ENCODE measurements at places on chromosomes 4 and X.

- DNase-seq, result no peak
Measured at GRCh38 chr4:75037252-75037651, 104.3 kb downstream of the PARM1 start.

GRCh38 chr4:119587796-119588195, 40.8 kb downstream of the PDE5A start:
- no peak for DNase-seq

DNA sequence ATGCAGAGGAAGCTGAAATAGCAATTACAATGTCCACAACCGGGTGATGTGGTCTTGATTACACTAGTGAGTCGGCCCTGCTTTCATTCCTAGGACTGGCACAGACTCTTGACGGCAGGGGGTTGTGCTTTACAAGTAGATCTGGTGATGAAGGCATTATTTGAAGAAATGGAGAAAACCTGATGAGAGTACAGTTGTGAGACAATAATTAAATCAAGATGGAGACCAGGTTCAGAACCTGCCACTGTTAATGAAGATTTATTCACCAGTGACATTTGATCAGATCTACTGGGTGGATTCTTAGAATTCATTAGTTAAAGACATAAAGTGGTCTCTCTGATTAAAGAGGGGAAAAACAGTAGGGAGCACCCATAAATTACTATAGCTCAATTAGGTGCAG, 747.2 kb downstream of the STPG2 start:
- DNase-seq, result no peak

- no peak for DNase-seq
Measured at GRCh38 chrX:15430584-15430983, 46.4 kb upstream of the VEGFD start.

- DNase-seq, result no peak
Measured at GRCh38 chr4:111943796-111944203, 201.5 kb upstream of the FAM241A start.

- no peak for DNase-seq
Measured at GRCh38 chr4:18422685-18423084, 401.1 kb upstream of the LCORL start.

DNA sequence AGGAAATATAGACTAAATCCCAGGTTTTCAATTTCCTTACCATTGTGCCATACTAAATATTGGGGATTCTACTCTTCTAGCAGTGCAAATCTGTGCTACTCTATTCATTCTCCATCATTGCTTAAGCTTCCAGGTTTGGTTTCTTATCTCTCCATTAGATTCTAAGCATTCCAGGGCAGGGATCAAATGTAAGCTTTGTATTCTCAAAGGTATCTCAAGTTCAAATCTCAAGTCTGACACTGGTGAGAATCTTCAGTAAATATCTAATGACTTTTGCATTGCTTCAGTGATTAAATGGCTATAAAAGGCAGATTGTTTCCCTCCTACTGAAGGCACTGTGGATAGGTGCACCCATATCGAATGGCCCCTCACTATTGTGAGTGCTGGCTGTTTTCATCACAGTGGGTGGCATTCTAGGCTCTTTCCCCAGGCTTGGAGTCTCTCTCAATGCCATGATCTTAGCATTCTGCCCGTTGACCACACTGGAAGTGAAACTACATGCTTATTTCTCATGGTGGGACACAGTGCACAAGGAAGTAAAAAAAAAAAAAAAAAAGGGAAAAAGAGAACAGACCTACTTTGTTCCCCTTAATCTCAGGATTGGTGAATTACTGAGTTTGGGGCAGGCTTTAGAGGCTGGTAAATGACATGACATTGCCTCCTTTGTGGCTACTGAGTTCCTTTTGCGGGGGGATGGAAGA, 28.7 kb downstream of the FAM9C start:
- DNase-seq, result no peak

GRCh38 chr4:32119907-32120306, 1399.7 kb downstream of the PCDH7 start:
- DNase-seq, result no peak

GRCh38 chrX:134172588-134173259, 64.3 kb upstream of the CCDC160 start:
- no peak for DNase-seq

- DNase-seq, result no peak
Measured at GRCh38 chrX:63581398-63581797, 203.6 kb downstream of the ARHGEF9 start.

- no peak for DNase-seq
Measured at GRCh38 chr4:69830560-69831269, 29.2 kb downstream of the SULT1E1 start.

GRCh38 chr4:169677150-169677748, 56.9 kb downstream of the CLCN3 start:
- DNase-seq, result no peak

DNA sequence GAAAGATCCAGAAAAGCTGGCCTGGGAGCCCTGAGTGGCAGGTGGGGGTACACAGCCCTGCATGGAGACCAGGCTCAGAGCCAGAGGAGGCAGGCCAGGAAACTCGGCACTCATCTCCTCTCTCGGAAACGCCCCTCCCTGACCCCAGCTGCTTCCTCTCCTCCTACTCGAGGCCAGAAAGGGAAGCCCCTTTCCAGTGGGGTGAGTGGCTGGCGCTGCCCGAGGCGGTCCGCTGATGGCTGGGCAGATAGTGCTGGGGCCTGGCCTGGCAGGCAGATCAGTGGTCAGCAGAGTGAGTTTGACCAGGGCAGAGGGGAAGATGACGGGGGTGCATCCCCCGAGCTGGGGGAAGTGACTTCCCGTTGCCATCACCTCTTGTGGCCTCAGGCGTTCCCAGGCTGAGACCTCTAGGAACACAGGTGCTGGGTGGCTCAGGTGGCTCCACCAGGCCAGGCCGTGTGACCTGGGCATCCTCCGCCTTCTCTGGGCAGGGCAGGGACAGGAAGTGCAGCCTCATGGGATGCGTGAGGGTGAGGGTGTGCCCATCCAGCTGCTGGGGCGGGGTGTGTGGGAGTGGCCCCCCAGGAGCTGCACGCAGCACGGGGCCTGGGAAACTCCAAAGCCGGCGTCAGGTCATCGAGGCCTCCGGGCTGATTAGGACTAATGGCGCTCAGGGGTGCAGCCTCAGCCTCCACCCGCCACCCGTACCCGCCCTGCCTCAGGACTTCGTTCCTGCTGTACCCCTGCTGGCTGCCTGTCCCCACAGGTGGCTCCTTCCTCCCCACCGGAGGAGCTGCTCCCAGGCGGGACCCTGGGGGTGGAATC, 5.7 kb downstream of the SH3BP2 start:
- DNase-seq, result no peak

DNA sequence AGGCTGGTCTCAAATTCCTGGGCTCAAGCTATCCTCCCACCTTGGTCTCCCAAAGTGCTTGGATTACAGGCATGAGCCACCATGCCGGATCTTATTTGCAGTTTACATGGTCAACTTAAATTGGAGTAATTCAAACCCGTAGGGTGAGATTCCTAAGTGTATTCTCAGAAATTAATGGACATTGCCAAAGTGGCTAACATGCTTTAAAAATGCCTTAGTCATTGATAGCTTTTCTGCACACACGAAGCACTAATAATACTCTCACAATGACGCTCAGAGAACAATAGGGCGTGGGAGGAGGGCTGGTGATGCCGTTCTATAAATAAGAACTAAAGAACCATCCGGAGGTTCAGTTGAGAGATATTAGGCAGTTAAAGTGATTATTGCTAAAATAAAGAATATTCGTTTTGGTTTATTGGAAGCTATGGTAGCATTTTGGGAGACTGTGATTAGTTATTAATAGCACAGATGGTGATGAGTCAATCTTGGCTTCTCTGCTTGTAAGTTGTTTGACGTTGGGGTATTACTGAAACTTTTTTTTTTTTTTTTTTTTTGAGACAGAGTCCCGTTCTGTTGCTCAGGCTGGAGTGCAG, 79.1 kb downstream of the TRAPPC11 start:
- no peak for DNase-seq

DNA sequence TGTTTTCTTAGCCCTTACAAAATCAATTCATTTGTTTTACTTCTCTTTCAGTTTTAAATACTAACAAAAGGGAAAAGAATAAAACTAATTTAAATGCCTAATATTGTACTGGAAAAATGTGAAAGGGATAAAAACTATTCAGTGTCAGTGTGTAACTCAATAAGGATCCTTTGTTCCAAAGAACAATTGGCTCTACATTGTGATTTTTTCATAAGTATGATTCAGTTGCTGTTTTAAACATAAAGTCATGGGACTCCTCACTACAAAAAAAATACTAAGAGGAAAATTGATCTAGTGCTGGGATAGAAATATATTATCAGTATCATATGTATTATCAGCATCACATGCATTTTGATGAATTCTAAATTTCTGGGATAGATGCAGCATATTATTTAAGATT, 199.4 kb upstream of the TRAM1L1 start:
- no peak for DNase-seq

- DNase-seq, result no peak
Measured at GRCh38 chrX:97704881-97705280, 821.2 kb downstream of the RPA4 start.

GRCh38 chrX:68703369-68703768, 55.9 kb downstream of the STARD8 start:
- DNase-seq, result no peak

DNA sequence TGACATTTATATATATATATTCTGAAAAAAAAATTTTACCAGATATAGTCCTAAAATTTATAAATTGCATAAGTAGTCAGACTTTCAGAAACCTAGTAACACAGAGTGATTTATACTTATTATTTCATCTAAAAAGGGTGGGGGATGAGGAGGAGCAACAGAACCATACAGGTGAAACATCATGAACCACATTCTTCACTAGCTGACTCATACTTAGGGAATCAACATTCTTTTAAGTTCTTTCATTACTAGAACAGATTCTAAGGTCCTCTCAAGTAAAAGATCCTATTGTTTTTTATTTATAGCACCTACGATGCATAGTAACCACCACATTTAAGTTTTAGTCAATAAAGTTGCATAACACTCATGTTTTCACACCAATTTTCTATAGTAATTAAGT, 166.1 kb downstream of the LRBA start:
- DNase-seq, result no peak

- DNase-seq, result no peak
Measured at GRCh38 chr4:102759831-102760644, 730 bp downstream of the MANBA start.

GRCh38 chr4:139603576-139604410, 47.8 kb upstream of the SETD7 start:
- no peak for DNase-seq

DNA sequence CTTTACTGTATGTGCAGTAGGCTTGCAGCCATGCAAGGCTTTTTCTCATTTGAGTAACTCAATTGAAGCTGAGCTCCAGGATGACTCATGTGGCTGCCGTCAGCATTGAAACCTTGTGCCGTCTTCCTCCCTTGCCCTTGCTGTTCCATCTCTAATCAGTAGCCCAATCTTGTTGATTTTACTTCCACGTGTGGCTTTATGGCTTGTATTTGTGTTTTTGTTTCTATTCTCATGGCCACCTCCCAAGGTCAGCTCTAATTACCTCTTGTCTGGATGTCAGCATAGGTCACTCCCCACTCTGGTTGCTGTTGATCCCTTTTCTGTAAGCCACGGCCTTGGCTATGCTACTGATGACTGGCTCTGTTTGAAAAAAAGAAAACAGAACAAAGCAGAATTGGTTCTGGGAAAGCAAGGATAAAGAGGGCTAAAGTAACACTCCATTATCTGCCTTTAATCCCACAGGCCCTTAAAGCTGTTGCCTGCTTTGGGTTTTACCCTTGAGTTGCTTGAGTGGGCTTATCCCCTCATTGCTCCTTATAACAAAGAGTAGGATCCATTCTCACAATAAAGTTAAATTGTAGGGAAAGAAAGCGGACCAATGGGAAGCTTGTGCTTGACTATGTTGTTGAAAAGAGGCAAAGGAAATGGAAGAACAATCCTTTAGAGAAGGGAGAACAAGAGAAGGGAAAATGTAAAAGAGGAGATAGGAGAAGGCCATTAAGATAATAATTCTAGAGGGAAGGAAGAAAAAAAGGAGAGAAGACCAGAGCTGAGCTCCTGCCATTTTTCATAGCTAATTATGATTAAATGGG, 173.9 kb upstream of the PGRMC2 start:
- DNase-seq, result no peak

GRCh38 chr4:7989654-7990053, 50.0 kb upstream of the AFAP1 start:
- DNase-seq, result no peak

DNA sequence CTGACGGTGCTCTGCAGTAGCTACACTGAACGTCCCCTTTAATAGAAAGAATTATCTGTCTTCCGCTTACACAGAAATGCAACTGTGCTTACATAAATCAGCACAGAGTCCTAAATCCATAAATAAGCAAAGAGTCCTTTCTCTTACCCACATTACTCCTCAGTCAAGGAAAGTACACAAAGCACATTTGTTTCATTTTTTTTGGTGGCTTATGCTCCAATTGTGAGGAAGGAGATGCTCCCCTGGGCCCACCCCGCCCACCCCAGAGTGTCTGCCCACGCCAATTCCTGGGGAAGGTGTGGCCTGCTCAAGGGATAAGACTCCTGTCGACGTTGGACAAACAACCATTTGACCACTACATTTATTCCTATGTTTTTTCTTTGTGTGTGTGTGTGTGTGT, 53.8 kb downstream of the CPLX1 start:
- no peak for DNase-seq

DNA sequence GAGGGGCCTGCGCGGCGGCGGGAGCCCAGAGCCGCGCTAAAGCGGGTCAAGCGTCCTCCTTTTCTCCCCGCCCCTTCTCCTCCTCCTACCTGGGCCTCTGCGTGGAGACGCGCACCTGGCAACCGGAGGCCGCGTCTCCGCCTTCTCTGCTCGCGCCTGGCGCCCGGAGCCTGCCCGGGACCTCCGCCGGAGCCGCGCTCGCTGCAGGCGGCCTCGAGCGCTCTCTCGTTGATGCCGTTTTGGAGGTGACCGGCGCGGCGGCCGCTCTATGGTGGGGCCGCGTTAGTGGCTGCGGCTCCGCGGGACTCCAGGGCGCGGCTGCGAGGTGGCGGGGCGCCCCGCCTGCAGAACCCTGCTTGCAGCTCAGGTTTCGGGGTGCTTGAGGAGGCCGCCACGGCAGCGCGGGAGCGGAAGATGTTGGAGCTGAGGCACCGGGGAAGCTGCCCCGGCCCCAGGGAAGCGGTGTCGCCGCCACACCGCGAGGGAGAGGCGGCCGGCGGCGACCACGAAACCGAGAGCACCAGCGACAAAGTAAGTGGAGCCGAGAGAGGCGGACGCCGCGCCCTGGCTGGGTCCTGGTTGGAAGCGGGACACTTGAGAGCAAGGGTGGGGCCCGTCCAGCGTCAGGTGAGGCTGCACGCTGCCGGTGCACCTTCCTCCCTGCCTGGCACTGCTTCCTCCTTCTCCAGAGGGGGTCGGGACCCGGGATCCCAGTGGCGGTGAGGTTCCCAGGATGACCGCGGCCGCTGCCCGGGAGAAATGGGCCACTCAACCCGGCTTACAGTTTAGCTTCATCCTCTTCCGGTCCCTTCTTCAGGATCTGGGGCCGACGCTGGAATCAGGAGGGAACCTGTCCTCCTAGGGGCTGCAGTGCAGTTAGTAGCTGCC, at the start of gene CDS1:
Gene CDS1 (plus strand): TSS at position 140 of the 888 bp plus-strand sequence. CDS start 275 bp downstream, at position 415.
- DNase-seq, result peak; percentile 11

DNA sequence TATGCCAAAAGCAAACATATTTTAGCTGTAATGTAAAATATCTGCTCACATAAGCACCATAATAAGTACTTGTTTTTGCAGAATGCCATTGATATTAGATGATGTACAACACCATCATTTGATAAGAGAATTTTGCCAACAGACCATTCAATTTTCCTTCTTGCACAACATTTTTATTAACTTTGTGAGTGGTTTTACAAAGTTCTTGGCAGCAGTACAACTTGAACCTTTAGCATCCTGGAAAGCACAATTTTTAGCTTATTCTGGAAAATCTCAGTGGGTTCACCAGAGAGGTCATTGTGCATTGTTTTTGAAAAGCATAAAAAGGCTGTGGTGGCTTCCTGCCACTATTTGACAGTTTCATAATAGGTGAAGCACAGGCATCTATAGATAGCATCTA, 26.4 kb upstream of the REPS2 start:
- DNase-seq, result no peak
